Panc1 (cell line): ENCODE measurements at places on chromosomes 12 and 14. TPM values are rescaled to one million over a fixed set of nuclear protein-coding genes. Genes with fewer than 3 reads are reported as not detected.

- DNase-seq, result no peak
These were observed 92.5 kb upstream of the GZMB start for GRCh38 chr14:24726480-24726879.

The NRXN3 gene
- not detected for total RNA-seq

GRCh38 chr12:53560351-53560750 is 53.1 kb upstream of the NPFF start:
- no peak for DNase-seq

GRCh38 chr12:124153392-124153791 is 141.5 kb upstream of the RFLNA start:
- DNase-seq, result no peak

DNA sequence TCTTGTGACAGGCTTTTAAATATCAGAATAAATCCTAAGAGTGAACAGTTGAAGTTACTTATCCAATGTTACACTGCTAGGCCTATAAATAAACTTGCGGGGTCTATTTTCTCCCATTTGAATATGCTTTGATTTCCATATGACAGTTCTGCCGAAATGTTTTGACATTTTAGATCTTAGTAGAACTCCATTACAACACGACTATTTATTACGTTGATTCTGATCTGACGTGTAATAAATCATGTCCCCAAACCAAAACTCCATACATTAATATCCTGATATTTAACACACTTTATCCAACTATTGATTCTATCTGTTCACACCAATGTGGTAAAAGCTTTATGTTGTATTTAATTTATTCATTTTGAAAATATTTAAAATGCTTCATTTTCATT is 16.1 kb upstream of the NEMF start:
- no peak for DNase-seq

The POTEM gene
- not detected for total RNA-seq

DNA sequence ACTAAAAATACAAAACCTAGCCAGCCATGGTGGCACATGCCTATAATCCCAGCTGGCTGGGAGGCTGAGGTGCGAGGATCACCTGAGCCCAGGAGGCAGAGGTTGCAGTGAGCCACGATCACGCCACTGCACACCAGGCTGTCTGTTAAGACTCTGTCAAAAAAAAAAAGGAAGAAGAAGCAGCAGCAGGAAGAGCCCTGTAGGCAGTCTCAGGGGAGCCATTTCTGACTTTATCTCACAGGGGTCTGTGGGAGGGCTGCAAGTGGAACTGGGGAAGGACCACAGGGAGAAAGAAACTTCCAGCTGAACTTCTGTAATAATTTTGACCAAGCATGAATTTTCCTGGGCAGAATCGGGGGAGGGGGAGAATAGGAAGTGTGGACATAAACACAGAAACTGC is 32.7 kb downstream of the GARIN6 start:
- no peak for DNase-seq

- DNase-seq, result no peak
These were observed 59.8 kb upstream of the VASH1 start for GRCh38 chr14:76701436-76701835.

The KCNJ8 gene
- total RNA-seq, result not detected

DNA sequence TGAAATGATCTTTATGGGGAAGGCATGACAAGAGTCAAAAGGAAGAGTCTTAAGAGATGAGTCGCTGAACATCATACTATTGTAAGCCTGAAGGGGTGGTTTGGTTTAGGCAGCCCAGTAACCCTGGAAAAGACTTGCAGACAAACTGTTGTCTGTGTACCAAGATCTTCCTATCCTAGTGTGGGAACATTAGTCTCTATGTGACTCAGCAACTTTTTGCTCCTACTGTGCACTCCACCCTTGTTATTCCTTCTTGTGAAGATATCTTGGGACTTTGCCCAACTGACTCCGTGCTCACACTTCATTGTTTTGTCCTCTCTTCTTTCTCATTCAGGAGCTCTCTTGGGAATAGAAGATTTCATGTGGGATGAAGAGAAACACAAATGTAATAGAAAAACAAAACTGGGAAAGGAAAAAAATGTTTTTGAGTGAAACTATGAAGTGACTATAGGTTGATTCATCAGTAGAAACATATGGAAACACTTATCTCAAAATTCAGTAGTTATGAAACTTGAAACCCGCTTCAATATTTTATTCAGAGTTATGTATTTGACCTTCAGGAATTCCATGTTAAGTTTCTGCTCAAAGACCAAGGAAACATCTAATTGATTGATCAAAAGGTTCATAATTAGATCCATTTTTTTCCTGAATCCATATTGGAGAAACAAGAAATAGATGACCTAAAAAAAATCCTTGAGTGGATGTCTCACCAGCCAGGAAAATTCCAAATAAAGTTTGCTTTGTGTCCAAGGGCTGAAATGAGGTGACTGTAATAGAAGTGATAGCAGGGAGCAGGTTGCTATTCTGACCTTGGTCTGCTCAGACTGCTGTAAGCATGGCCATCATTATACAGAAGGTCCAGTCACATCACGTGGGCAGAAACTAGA is 67.2 kb downstream of the BTG1 start:
- no peak for DNase-seq

The RIMKLB gene
- total RNA-seq, result 17.1 TPM

DNA sequence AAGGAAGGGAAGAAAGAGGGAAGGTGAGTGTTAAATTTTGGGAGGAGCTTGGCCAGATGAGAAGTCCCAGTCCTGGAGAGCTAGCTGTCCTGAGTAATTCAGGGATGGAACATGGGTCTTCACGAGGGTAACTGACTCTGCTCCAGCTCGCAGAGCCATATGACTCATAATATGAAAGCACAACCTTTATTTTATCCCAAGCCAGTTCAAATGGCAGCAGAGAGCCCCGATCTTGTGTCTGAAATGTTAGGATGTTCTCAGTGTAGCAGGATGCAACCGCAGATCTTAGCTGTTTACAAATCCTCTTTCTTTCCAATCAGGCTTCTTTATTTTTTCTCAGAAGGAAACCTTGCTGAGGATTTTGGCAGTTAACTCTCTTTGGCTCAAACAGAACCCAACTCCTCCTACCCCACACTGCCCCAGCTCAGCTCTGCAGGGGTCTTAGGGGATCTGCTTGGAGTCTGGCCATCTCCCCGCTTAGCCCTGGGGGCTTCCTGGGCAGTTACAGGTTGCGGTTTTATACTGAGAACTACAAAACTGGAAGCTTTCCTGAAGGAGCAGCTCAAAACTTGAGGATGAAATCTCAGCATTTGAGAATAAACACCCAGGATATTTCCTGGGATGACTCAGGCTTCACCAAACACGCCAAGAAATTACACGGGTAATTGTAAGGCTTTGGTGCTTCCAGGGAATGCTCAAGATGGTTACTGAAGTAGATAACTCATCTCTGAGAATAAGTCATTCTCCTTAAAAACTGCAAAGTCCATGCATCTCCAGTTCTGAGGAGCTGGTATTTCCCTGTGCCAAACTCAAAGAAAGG is 92.5 kb downstream of the VCPKMT start:
- no peak for DNase-seq

- DNase-seq, result no peak
These were observed 120.0 kb downstream of the DNAI7 start for GRCh38 chr12:25074954-25075353.

The ANKRD33 gene
- 0.21 TPM for total RNA-seq

GRCh38 chr12:288687-289086 is 26.1 kb upstream of the SLC6A13 start:
- DNase-seq, result no peak

- no peak for DNase-seq
These were observed 124.0 kb downstream of the SPTSSA start for GRCh38 chr14:34338056-34338455.

DNA sequence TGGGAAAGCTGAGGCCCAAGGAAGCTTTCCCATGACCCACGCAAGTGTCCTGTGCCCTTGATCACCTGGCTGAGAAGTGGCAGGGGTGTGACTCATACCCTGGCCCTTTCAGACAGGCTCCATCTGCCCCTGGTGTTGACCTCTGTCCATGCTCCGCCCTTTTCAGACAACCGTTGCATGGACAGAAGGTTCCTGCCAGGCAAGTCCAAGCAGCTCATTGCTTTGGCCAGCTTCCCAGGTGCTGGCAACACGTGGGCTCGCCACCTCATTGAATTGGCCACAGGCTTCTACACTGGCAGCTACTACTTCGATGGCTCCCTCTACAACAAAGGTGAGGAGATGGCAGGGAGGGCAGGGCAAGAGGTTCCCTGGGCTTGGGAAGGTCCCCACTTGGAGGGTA is 103.5 kb downstream of the WSCD2 start:
- DNase-seq, result no peak

GRCh38 chr12:20528208-20528607 is 159.9 kb downstream of the PDE3A start:
- no peak for DNase-seq

The TMPRSS12 gene
- not detected for total RNA-seq

- no peak for DNase-seq
These were observed 193.2 kb downstream of the CHST11 start for GRCh38 chr12:104649921-104650320.

GRCh38 chr12:105331805-105332251 is 1.3 kb downstream of the C12orf75 start:
- DNase-seq, result no peak

DNA sequence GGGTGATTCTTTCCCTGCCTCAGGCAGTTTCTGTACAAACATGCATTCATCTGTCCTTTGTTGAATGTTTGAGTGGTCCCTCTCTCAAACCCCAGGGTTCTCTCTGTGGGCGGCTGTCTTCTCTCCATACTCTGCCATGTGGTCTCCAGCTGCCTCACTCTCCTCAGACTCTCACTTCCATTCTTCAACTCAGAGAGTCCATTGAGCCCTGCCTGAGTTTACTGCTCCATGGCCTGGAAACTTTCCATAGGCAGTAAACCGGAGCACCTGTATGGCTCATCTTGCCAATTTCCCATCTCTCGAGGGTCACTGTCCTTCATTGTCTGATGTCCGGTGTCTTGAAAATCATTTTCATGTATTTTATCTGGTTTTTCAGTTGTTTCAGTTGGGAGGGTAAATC is 11.3 kb downstream of the C14orf132 start:
- DNase-seq, result no peak

DNA sequence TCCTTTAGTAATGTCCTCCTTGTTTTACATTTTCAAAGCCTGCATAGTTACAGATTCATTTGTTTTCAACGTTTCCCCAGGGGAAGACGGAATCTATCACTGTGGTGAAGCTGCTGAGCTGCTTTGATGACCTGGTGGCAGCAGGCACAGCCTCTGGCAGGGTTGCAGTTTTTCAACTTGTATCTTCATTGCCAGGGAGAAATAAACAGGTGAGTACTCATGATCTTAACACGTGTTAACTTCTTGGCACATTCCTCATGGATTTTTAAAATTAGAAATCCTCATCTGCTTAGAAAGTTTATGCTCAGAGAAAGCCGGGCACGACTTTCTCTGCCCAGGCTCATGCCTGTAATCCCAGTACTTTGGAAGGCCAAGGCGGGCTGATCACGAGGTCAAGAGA is 44.5 kb downstream of the TECPR2 start:
- no peak for DNase-seq

DNA sequence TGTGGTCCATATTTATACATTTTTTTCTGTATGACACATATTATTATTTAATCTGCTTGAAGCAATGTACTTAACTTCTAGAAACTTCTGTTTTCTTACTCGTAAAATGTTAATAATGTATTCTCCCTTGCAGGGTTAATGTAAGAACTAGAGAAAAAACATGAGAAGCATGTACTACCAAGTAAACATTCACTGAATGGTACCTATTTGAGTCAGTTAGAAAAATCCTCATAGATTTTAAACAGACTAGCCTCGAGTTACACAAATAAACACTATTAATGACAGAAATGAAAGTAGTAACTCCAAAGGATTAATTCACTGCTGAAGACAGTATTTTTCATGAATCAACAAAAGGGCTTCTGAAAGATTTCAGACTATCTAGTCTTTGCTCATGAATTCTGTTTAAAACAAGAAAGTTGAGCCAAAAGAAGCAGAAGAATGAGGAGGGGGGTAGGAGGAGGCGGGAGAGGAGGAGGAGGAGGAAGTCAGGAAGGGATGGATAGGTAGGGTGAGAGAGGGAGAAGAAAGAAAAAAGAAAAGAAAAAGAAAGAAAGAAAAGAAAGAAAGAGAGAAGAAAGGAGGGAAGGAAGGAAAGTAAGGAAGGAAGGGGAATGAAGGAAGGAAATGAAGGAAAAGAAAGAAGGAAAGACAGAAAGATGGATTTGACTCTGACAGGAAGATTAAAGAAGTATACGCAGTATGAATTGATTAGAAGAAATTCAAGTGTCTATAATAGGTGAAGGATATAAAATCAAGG is 68.2 kb upstream of the CCDC91 start:
- DNase-seq, result no peak

DNA sequence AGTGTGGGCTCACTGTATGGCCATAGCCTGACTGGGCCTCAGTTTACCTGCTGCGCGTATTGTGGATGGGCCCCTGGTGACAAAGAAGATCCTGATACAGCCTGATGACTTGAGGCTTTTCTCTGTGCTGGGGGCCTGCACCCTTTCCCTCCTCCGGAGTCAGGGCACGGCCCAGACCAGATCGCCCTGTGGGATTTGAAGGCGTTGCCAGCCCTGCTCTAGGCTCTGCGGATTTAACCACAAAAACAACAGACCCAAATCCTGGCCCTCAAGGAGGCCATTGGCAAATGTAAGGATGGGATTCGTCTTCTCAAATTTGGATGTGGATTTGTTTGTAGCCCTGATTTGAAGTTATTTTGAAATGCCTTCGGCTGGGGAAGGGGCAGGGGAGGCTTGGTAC is 195.8 kb downstream of the TSPAN9 start:
- DNase-seq, result no peak

DNA sequence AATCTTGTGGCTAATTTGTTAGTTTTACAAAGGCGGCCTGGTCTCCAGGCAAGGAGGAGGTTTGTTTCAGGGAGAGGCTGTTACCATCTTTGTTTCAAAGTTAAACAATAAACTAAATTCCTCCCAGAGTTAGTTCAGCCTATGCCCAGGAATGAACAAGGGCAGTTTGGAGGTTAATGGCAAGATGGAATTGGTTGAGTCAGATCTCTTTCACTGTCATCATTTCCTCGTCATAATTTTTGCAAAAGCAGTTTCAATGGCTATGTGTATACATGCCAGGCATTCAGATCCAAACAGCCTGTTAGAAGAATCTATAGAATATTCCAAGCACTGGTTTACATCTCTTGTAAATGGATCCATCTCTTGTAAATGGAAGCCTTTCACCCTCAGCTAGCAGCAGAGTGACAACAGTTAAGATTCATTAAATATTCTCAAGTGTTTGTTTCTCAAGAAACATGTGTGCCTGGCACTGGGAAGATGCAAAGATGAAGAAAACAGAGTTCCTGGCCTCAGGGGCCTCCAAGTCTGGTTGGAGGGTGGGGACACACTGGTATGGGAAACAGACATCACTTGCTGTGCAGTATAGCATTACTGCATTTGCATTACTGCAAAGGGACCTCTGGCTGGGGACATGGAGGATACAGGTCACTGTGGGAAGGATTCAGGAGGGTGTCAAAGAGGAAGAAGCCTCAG is 65.8 kb downstream of the RIN3 start:
- DNase-seq, result no peak
